ENCODE measurements at places on chromosomes 3 and 15.

GRCh38 chr3:156978481-156978961 lies 152.4 kb downstream of the LEKR1 start:
- peak; percentile 20 for DNase-seq

- no peak for DNase-seq
These were observed 462.1 kb downstream of the C3orf38 start for GRCh38 chr3:88611826-88612326.

DNA sequence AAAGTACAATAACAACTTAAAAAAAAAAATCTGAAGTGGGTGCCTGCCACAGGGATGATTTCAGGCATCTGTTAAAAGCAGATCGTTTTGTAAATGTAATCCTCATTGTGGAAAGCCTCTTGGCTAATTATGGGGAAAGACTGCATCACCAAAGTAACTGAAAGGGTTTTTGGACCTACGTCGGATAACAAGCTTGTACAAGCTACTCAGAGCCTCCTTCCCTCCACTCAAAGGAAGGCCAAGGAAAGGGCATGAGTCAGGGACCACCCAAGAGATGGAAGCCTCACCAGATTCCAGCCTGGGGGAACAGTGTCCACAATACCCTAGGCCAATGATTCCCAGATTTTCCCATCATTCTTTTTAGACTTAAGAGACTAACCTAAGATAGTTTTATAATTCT lies 84.3 kb downstream of the ATP1B3 start:
- no peak for DNase-seq

DNA sequence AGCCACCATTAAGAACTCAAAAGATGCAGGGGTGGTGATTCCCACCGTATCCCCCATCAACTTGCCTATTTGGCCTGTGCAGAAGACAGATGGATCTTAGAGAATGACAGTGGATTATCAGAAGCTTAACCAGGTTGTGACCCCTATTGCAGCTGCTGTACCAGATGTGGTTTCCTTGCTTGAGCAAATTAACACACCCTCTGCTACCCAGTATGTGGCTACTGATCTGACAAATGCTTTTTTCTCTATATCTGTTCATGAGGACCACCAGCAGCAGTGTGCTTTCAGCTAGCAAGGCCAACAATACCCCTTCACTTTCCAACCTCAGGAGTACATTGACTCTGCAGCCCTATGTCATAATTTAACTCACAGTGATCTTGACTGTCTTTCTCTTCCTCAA lies 8.6 kb upstream of the MCF2L2 start:
- DNase-seq: no peak

DNA sequence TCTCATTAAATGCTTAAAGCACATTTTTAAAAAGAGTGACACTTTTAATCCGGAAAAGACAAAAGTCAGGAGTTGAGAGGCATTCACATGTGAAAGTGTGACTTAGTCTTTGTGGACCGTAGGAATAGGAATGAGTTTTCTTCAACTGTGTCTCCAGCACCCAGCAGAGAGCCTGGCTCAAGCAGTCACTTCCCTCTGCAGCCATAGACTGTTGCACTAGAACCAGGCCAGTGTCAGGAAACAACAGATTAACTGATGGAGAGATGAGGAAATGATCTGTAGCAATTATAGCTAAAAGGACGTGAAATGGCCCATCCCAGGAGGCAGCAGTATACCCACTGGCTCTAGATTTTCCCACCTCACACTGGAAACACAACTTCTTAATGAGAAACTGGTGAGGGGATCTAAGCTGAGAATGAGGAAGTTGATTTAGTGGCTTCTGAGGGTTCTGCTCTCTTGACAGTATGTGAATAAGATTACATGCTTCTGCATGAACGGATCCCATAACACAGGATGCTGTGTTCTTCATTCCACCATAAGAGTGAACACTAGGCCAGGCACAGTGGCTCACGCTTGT lies 19.8 kb downstream of the CFAP92 start:
- DNase-seq: no peak

- no peak for DNase-seq
These were observed 75.1 kb upstream of the SLC6A11 start for GRCh38 chr3:10740954-10741353.

DNA sequence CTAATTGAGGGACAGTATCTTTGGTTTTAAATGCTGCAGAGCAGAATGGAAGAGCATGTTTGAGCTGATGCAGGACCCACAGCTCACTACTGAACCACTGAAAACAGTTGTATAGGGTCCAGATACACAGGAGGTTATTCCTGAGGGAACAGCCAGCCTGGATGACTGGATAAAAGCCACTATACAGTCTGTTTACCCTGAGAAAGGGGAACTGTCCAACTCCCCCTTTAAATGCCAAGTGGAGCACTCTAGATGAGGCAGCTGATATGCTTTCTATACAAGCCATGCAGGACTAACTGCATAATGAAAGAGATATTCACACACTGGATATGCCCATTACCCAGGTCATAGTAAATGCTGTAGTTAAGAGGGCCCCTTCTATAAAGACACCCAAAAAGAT lies 138.6 kb downstream of the IMPG2 start:
- DNase-seq: no peak

DNA sequence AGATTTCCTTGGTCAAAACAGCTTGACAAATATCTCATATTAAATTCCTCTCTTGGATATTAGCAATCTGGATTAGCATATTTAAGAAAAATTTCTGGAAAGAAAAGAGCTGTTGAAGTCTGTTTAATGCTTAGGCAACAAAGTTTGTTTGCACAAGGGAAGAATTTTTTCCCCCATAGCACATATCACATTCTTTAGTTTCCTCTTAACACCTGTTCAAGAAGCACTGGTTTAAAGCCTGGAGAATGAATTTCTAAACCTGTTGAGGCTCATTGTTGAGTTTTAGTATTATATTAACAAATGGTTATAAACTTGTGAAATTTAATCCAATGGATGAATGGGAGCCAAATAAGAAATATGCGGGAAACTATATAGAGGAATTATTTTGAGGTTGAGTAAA lies 41.5 kb downstream of the NLGN1 start:
- DNase-seq: no peak

- DNase-seq: no peak
These were observed 54.1 kb upstream of the FURIN start for GRCh38 chr15:90814191-90814821.

- DNase-seq: no peak
These were observed 112.5 kb upstream of the SMAD3 start for GRCh38 chr15:66952756-66953522.

DNA sequence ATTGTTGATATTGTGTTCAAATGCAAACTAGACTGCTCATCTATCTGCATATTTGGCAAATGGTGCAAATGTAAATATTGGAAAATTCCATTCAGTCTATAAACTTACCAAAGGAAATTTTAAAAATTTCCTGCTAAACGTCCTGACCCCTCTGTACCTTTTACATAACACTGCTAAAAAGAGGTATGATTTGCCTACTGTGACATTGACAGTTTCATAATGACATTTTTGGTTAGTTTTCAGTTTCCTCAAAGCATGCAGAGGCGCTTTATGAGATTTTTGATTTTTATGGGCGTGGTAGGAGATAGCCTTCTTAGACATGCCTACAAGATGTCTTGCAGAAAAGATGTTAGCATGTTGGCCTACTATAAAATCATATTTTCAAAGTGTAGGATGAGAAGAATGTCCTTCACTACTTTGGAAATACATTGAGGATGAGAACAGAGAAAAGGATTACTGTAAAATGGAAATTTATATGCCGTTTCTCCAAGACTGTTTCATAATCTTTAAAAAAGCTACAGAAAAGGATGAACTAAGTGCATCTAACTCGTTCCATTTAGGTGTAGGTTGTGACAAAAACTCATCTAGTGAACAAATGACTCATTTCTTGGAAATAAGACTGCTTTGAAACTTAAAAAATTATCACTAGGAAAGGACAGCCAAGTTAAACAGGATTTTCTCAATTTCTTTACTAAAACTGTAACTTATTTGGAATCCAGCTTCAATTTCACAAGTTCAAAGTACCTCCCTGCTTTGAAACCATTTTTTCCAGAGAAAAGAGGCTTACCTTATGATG lies 14.5 kb upstream of the ISLR start:
- DNase-seq: no peak

DNA sequence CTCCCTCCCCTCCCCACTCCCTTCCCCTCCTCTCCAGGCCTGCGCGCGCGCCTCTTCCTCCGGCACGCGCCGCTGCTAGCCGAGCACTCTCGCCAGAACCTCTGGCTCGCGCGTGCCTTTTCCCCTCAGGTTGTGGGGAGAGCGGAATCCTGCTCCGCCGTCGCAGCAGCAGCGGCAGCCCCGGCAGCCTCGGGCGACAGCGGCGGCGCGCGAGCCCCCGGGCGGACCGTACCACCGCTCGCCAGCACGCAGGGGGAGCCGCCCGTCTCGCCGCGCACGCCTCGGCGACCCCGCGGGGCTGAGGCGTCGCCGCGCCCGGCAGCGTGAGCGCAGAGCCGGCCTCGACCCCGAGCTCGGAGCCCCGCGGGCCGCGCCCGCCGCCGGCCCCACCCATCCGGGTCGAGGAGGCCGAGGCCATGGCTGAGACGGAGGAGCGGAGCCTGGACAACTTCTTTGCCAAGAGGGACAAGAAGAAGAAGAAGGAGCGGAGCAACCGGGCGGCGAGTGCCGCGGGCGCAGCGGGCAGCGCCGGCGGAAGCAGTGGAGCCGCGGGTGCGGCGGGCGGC lies at the start of gene CDV3:
Gene CDV3, plus strand, starts transcription at position 58 of the 566 bp plus-strand sequence. Its CDS starts 359 bp downstream, at position 417.
- DNase-seq: no peak

GRCh38 chr15:33200444-33200843 lies 5.9 kb upstream of the FMN1 start:
- DNase-seq: no peak

DNA sequence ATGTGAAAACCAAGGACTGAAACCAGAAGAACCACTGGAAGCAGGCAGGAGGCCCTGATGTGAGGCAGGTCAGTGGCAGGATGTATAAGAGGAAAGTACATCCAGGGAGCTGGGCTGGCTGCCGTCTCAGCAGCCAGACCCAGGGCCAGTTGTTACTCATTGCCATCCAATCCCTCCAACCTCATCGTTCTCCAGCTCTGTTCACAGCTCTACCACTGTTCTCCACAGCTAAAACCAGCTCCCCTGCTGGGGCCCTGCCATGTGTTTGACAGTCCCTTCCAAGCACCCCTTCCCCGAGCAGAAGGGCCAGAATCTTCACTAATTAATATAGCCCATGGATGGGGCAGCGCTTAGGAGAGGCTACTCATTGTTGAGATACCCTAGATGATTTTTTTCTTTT lies 206.6 kb downstream of the MECOM start:
- DNase-seq: no peak

DNA sequence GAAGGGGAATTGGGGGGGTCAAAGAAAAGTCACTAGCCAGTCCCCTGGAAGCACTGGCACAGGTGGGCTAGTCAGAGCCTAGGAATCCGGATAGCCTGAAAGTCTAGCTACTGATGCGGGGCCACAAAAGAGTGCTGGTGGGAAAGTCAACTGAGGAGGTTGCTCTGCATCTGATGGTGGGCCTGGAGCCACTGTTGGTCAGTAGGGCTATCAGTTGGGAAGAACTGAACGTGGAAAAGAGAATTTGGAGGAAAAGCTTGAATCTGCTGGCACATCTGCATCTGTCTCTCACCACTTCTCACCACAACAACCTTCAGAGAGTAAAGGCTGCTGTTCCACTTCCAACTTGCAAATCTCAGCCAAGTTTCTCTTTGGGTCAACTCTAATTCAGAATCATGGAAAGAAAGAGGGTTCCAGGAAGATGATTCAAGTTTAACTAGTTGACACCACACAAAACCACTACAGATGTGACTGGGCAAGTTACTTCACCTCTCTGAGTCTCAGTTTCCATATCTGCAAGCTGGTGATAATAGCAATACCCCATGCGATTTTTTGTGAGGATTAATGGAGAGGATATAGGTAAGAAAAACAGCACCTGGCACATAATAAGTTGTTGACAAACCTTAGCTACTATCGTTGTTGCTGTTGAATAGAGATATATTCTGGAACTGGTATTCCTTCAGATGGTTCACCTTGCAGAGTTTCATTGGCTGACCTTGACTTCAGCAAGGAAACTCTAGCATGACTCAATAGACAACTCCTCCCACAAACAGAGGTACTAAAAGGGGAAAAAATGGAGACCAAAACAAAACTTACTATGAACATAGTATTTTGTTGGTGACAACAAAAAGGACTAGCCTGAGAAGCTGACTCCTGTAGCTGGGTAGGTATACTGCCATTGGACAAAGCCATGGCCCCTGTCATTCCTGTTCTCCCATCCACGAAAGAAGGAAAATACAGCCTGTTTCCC lies 280.2 kb upstream of the STT3B start:
- no peak for DNase-seq

DNA sequence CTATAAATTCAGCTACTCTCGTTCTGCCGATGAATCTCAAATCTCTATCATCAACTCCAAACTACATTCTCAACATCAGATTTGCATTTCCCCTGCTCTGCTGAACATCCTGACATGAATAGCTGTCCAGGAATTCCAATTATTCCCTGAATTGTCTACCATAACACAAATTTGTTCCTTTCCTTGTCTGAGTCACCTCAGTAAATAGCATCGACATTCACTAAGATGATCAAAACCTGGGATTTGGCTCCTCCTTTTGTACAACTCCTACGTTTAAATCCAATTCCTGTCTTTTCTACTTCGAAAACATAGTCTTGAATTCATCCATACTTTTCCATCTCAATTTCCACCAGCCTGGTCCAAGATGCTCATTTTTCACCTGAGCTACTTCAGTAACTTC lies 107.0 kb downstream of the GREM1 start:
- DNase-seq: no peak

DNA sequence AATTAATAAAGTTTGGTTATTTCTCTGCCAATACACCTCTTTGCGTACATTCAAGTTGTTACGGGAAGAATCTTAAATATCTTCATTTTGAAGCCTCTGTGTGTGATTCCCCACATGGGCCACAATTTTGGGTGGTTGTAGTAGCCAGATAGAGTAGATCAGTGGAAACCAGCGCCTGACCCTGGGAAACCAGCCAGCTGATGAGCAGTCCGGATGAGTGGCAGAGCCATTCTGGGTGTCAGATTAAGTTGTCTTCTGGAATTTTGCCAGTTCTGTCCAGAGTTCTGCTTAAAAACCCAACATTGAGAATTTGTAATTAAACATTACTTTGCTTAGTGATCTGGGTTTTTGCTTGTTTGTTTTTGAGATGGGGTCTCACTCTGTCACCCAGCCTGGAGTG lies 49.7 kb downstream of the MRPS25 start:
- DNase-seq: no peak

- no peak for DNase-seq
These were observed 86.0 kb upstream of the NDN start for GRCh38 chr15:23773093-23773492.

- no peak for DNase-seq
These were observed 58.5 kb downstream of the ST6GAL1 start for GRCh38 chr3:186988806-186989205.

DNA sequence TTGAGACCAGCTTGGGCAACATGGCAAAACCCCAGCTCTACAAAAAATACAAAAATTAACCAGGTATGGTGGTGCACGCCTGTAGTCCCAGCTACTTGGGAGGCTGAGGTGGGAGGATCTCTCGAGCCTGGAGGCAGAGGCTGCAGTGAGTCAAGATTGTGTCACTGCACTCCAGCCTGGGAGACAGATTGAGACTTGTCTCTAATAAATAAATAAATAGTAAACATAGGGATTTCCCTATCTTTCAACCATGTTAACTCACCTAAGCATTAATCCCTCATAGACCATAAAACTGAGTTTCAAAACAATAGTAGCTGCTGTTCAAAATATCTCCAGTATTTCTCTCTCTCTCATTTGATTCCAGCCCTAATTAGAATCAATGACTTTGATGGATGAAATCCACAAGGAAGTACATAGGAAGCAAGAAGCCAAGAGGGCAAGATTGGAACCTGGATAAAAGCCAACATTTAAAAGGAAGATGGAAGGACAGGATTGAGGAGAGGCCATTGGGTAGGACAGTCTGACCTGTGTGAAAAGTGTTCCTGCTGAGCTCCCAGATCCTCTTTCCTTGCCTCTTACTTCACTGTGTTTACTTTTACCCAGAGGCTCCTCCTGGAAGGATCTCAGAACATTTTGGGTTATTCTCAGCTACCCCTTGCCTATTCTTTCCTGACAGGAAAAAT lies 12.4 kb upstream of the TTBK2 start:
- DNase-seq: no peak

Measured in CD4-positive, alpha-beta T cell treated with Interleukin-4 for 1 hour (primary cell).